ENCODE measurements at places on chromosomes 5 and 9. TPM values are rescaled to one million over a fixed set of nuclear protein-coding genes. Genes with fewer than 3 reads are reported as not detected.

The NR5A1 gene
- not detected for total RNA-seq

The ZNF367 gene
- total RNA-seq, result 1.8 TPM

DNA sequence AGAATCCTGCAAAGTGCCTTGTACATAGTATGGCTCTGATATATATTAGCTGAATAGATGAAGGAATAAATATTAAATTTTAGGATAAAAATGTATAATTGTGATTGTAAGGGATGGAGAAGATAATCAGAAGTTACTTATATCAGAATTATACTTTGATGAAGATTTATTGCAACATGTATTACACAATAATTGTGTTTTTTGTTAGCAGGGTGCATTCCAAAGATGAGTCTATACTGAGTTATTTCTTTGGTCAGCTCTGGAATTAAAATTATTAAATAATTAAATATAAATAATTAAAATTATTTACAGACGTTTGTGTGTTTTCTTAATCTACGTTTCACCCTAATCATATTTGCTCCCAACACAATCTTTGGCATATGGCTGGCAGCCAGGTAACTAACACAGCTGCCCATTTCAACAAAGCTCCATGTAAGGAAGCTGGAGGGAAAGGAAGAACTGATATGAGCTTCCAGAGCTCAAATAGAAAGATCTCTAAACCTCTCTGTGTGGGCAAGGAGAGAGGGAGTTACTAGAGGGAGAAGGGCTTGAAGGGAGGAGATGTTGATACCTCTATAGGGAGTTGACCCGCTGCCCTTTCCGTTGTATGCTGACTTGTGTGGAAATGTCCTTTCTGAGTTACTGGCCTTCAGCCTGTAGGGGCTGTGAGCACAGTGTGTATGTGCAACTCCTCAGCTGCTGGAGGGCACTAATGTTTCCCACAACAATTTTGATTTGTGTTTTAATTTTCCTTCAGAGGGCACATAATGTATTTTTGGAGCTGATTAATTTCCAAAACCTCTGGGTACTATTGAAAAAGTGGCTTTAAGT lies 403.4 kb downstream of the MAN2A1 start:
- H3K4me3 ChIP-seq, result no peak overlapping the region
- DNase-seq, result no peak
- H3K36me3 ChIP-seq, result no peaks in the 10 kb centered on the region
- H3K27me3 ChIP-seq, result no peaks in the 10 kb centered on the region
- peaks cover 17% of the 10 kb centered on the region for H3K4me1 ChIP-seq
- no peak overlapping the region for H3K27ac ChIP-seq

GRCh38 chr9:16120231-16120641 lies 567.4 kb downstream of the CCDC171 start:
- no peak overlapping the region for H3K27ac ChIP-seq
- H3K4me3 ChIP-seq, result no peak overlapping the region
- no peak for DNase-seq
- no peaks in the 10 kb centered on the region for H3K4me1 ChIP-seq
- no peaks in the 10 kb centered on the region for H3K27me3 ChIP-seq
- H3K36me3 ChIP-seq, result no peaks in the 10 kb centered on the region

DNA sequence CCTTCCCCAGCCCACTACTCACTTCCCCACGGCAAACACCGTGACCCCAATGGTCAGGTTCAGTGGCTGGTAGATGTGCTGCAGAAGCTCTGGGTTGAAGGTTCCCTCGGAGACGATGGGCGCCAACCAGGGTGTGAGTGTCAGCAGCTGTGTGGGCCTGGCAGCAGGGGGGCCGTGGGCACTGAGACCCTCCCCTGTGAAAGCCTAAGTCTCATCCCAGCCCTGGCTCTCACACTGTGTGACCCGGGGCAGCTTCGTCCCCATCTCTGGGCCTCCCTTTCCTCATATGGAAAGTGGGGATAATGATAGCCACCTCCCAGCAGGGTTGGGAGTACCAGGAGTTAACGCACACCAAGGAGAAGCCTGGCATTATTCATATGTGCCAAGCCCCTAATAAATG lies 8.6 kb downstream of the GBGT1 start:
- H3K27me3 ChIP-seq, result no peaks in the 10 kb centered on the region
- no peak for DNase-seq

DNA sequence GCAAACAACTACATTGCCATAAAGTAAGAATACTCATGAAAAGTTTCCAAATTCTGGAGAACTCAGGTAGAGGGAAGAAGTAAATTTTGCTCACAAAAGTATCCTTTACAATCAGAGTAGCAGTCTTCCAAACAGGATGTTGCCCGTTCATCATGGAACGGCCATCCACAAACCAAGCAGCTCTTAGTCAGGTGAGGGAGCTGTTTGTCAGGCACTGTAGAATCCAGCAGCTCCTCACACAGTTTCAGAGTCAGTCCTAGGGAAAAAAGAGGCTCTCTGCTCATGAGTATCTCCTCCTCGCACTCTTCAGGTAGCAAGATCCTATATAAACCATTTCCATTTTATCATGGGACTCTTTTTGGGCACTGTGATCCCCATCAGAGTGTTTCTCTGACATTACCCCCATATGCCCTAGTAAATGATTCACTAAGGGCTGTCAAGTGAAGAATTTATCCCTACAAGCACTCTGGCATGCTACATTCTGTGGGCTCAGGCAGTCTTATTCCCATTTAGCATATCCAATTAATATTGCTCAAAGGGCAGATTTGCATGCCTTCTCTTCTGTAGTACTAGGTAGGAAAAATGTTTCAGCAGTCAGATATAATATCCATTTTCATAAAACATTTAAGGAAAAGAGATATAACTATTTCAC lies 97.9 kb downstream of the WDR41 start:
- no peaks in the 10 kb centered on the region for H3K36me3 ChIP-seq
- H3K4me3 ChIP-seq, result no peak overlapping the region
- no peak overlapping the region for H3K27ac ChIP-seq
- H3K27me3 ChIP-seq, result no peaks in the 10 kb centered on the region

GRCh38 chr5:109956884-109957283 lies 267.2 kb downstream of the MAN2A1 start:
- no peaks in the 10 kb centered on the region for H3K36me3 ChIP-seq
- DNase-seq, result no peak
- H3K27ac ChIP-seq, result no peak overlapping the region
- no peaks in the 10 kb centered on the region for H3K4me1 ChIP-seq

- H3K36me3 ChIP-seq, result no peaks in the 10 kb centered on the region
- no peaks in the 10 kb centered on the region for H3K27me3 ChIP-seq
- no peaks in the 10 kb centered on the region for H3K4me1 ChIP-seq
- no peak overlapping the region for H3K4me3 ChIP-seq
- DNase-seq, result no peak
Measured at GRCh38 chr9:106420511-106420944, 442.4 kb upstream of the ZNF462 start.

GRCh38 chr9:37921168-37921510 lies 17.2 kb upstream of the SLC25A51 start:
- peaks cover 1% of the 10 kb centered on the region for H3K4me1 ChIP-seq
- no peaks in the 10 kb centered on the region for H3K27me3 ChIP-seq
- H3K36me3 ChIP-seq, result peaks cover 13% of the 10 kb centered on the region
- no peak overlapping the region for H3K4me3 ChIP-seq
- no peak overlapping the region for H3K27ac ChIP-seq
- DNase-seq, result no peak

The PCDHGB5 gene
- total RNA-seq, result 2.5 TPM

The GDF9 gene
- 0.08 TPM for total RNA-seq

- peak; percentile 27 for DNase-seq
- no peaks in the 10 kb centered on the region for H3K4me1 ChIP-seq
- H3K27ac ChIP-seq, result no peak overlapping the region
Measured at GRCh38 chr9:91029650-91030361, 228.2 kb downstream of the SYK start.

GRCh38 chr9:100472268-100472667 lies 681 bp upstream of the TMEFF1 start:
- no peaks in the 10 kb centered on the region for H3K36me3 ChIP-seq
- H3K4me1 ChIP-seq, result peaks cover 16% of the 10 kb centered on the region
- H3K27me3 ChIP-seq, result peaks cover 4% of the 10 kb centered on the region
- no peak overlapping the region for H3K4me3 ChIP-seq
- no peak for DNase-seq
- no peak overlapping the region for H3K27ac ChIP-seq

The CBY3 gene
- total RNA-seq, result not detected

GRCh38 chr9:120741701-120742100 lies 27.4 kb upstream of the MEGF9 start:
- no peak overlapping the region for H3K27ac ChIP-seq
- no peak overlapping the region for H3K4me3 ChIP-seq
- no peak for DNase-seq
- H3K36me3 ChIP-seq, result no peaks in the 10 kb centered on the region

The SLC25A2 gene
- total RNA-seq, result 0.19 TPM

The HBEGF gene
- total RNA-seq, result 1.0 TPM

- H3K4me3 ChIP-seq, result peak overlapping the region; percentile 31
- peak; percentile 43 for DNase-seq
- H3K27me3 ChIP-seq, result no peaks in the 10 kb centered on the region
- no peak overlapping the region for H3K27ac ChIP-seq
Measured at GRCh38 chr5:147188200-147189108, 46.4 kb upstream of the STK32A start.

The S1PR3 gene
- total RNA-seq, result 2.9 TPM

The NTNG2 gene
- 0.28 TPM for total RNA-seq

DNA sequence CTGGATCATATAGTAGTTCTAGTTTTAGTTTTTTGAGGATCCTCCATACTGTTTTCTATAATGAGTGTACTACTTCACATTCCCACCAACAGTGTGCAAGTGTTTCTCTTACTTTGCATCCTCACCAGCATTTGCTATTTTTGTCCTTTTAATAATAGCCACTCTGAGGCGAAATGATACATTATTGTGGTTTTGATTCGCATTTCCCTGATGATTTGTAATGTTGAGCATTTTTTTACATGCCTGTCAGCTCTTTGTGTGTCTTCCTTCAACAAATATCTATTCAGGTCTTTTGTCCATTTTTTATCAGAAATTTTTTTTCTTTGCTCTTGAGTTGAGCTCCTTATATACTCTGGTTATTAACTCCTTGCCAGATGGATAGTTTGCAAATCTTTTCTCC lies 114.0 kb downstream of the ADAMTSL1 start:
- no peaks in the 10 kb centered on the region for H3K27me3 ChIP-seq
- H3K36me3 ChIP-seq, result no peaks in the 10 kb centered on the region
- H3K4me3 ChIP-seq, result no peak overlapping the region
- H3K27ac ChIP-seq, result no peak overlapping the region
- DNase-seq, result no peak

GRCh38 chr9:217950-218349 lies 3.3 kb downstream of the DOCK8 start:
- no peaks in the 10 kb centered on the region for H3K4me1 ChIP-seq
- no peak for DNase-seq
- no peak overlapping the region for H3K4me3 ChIP-seq
- no peak overlapping the region for H3K27ac ChIP-seq

The C5orf58 gene
- not detected for total RNA-seq

The SEMA4D gene
- 6.5 TPM for total RNA-seq

DNA sequence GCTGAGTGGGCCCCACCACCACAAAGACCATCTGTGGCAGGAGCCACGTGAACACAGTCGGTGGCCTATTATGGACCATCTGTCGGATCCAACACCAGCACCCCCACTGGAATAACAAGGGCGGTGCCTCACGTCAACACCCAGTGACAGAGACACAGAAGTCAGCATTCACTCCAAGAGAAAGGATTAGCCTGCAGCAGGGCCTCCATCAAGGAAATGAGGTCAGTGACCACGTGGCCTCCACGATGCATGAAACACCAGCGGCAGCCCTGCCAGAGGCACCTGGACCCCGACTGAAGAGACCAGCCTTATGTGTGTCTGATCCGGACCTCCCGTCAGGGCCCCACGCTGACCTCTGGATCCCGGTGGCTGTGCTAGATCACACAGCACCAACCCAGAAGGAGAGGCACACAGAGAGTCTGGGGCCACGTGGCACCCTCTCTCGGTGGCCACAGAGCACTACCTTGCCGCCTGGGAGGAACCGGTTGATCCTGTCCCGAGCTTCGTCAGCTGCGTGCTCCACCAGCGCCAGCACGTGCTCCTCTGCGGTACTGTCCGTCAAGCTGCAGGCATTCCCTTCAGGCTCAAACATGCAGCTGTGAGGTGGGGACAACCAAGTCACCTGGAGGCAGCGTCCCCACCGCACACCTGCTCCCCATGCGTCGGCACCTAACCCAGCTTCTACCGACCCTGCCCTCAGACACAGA lies 9.0 kb downstream of the BRD9 start:
- H3K36me3 ChIP-seq, result peaks cover 79% of the 10 kb centered on the region
- H3K27me3 ChIP-seq, result no peaks in the 10 kb centered on the region
- no peak overlapping the region for H3K27ac ChIP-seq
- H3K4me3 ChIP-seq, result no peak overlapping the region

DNA sequence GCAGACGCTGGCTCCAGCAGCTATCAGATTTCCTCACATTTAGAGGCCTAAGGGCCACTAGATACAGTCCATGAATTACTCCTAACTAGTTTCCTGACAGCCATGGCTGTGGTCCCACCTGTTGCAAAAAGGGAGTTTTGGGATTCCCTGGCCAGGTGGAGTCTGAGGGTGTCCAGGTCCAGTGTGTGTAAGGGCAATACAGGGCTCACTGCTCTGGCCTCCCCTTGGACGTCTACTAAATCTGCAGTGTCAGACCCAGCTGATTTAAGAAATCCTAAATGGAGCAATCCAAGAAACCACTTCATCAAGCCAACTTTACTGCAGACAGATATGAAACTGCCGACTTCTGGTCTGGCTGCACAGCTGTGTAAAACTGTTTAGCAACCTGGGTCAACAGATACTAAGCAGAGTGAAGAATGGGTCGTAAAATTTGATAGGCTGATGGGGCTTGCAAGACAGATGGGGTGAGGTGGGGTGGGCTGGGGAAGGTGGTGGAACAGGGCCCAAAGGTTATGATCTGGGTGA lies 116.4 kb downstream of the GADD45G start:
- peaks cover 5% of the 10 kb centered on the region for H3K4me1 ChIP-seq
- H3K36me3 ChIP-seq, result no peaks in the 10 kb centered on the region
- no peak for DNase-seq
- H3K4me3 ChIP-seq, result no peak overlapping the region
- no peaks in the 10 kb centered on the region for H3K27me3 ChIP-seq

DNA sequence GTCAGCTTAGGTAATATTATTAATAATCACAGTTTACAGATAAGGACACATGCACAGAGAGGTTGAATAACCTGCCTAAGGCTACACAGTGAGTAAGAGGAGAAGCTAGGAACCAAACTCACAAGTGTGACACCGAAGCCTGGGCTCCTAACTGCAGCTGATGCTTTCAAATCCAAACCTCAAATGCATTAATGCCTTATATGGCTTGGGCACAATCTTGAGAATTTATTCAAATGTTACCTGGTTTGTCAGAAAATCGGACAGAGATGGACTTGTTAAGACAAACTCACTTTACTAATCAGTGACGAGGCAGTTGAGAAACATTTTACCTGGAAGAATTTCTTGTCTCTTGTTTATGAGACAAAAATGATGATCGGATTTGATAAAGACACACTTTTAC lies 54.7 kb downstream of the DAP start:
- no peak overlapping the region for H3K4me3 ChIP-seq
- peaks cover 4% of the 10 kb centered on the region for H3K36me3 ChIP-seq
- DNase-seq, result no peak
- peaks cover 11% of the 10 kb centered on the region for H3K4me1 ChIP-seq
- no peaks in the 10 kb centered on the region for H3K27me3 ChIP-seq

GRCh38 chr5:180598797-180599589 lies 7.7 kb upstream of the SCGB3A1 start:
- no peaks in the 10 kb centered on the region for H3K36me3 ChIP-seq
- H3K27ac ChIP-seq, result no peak overlapping the region
- H3K4me1 ChIP-seq, result peaks cover 6% of the 10 kb centered on the region

The SPATA31E1 gene
- not detected for total RNA-seq
